HFFc6 (cell line): ENCODE measurements at places on chromosomes 4 and X.
A peak's percentile ranks its signal among the peaks of the same experiment; 100 is the strongest.

- DNase-seq, result no peak
These were observed 455.9 kb downstream of the AFF2 start for GRCh38 chrX:148956352-148956751.

GRCh38 chrX:148310426-148311165 is 189.8 kb upstream of the AFF2 start:
- no peak for DNase-seq

GRCh38 chrX:74536832-74537371 is 77.5 kb downstream of the RLIM start:
- DNase-seq, result peak; percentile 9

GRCh38 chr4:186297013-186297645 is 31.1 kb downstream of the F11 start:
- peak; percentile 66 for DNase-seq

- no peak for DNase-seq
These were observed 5.4 kb downstream of the UGT2B4 start for GRCh38 chr4:69490271-69490670.

GRCh38 chrX:43631841-43632240 is 24.3 kb upstream of the MAOA start:
- DNase-seq, result no peak

- DNase-seq, result no peak
These were observed 142.8 kb downstream of the SLIT2 start for GRCh38 chr4:20394512-20394911.

- DNase-seq, result no peak
These were observed 8.1 kb downstream of the ODAM start for GRCh38 chr4:70203601-70204000.

DNA sequence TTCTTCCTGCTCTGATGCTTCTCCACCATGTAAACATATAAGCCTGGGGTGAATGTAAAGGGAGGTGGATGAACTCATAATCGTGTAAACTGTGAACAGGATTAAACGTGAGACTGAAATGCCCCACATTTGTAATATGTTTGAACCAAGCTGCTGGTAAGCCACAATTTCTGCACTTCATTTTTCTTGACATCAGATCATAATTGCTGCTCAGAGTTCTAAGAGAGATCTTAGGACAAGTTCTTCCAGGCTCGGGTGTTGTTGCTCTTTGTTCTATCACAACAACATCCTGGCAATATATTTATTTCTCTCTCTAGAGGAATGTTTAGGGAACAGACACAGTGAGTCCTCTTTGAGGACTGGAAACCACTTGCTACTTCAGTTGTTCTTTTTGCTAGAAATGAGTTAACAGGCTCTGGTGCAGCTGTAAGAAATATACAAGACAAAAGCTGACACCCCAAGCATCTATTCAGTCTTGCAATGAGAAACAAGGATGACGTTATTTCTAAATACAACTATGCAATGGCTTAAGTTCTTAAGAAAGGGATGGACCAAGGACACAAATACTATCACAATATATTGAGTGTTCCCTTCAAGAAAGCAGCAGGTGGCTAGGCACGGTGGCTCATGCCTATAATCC is 59.6 kb downstream of the LNX1 start:
- DNase-seq, result no peak

DNA sequence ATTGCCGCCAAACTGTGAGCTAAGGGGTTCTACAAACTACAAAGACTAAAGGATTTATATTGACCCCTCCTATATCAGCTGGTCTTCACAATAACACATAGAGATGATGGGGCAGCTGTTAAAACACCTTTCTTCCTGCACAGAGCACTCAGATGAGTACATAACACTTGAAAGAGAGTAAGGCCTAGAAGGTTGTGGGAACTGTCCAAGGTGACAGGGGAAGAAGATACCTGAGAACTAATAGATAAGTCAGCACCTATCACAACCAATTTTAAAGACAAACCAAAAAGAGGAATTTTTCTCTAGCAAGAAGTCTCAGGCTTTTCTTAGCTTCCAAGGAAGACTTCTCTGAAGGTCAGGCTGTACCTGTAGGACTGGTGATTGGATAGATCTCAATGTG is 19.1 kb upstream of the CXCL6 start:
- no peak for DNase-seq

DNA sequence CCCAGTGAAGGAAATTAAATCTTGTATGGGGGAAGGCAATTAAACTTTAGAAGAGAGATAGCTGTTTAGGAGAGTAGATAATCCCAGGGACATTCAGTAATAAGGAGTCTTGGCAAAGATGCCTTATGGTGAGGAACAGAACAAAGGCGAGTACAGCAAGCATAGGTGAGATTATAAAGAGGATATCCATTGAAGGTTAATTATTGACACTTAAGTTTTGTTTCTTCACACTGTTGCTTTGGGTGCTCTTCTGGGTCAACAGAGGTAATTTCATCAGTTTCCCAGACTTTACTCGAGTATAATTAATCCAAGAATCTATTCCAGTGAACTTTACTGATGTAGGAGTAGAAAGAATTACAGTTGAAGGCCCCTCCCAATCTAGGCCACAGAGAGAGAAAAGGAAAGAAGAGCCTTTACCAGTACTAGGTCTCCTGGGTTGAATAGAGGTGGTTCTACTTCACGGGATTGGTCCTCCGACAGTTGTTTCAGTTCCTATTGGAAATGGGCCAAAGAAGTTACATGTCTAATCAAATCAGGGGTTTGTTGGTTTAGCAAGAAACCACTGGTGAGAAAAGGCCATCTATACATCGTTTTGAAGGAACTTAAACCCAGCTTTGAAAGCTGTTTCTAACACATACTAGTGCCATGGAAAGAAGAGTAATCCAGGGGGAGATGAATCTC is 27.2 kb downstream of the EPGN start:
- DNase-seq, result no peak

- DNase-seq, result no peak
These were observed 371.5 kb downstream of the KCNIP4 start for GRCh38 chr4:21577056-21577455.

- DNase-seq, result no peak
These were observed 22.8 kb upstream of the SPON2 start for GRCh38 chr4:1195109-1195671.

- no peak for DNase-seq
These were observed 281.5 kb downstream of the USP46 start for GRCh38 chr4:52377563-52377962.

- DNase-seq, result no peak
These were observed 40.9 kb downstream of the TSPAN5 start for GRCh38 chr4:98617358-98618047.

- DNase-seq, result no peak
These were observed 46.2 kb upstream of the TRPC3 start for GRCh38 chr4:121998024-121998423.

DNA sequence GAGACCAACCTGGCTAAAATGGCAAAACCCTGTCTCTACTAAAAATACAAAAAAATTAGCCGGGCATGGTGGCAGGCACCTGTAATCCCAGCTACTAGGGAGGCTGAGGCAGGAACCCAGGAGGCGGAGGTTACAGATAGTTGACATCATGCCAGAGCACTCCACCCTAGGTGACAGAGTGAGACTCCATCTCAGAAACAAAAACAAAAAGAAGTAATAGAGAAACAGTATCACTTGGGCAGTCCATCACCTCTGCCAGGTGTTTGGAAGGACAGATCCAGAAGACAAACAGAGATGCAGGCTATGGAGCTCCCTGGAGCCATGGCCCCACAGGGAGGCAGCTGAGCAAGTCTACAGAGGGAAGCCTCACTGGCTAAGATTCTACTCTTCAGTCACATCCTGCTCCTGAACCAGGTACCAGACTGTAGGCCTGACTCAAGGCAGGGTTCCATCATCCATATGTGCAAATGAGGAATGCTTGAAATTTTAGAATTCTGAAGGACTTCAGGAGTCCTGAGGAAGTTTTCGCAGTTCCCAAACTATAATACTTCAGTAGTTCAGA is 81.4 kb upstream of the CPEB2 start:
- DNase-seq, result no peak

GRCh38 chrX:150352114-150352513 is 11.0 kb upstream of the MAMLD1 start:
- no peak for DNase-seq

GRCh38 chr4:80922941-80923340 is 107.6 kb upstream of the BMP3 start:
- no peak for DNase-seq

GRCh38 chrX:155148724-155149537 is 67.3 kb upstream of the VBP1 start:
- peak; percentile 12 for DNase-seq

DNA sequence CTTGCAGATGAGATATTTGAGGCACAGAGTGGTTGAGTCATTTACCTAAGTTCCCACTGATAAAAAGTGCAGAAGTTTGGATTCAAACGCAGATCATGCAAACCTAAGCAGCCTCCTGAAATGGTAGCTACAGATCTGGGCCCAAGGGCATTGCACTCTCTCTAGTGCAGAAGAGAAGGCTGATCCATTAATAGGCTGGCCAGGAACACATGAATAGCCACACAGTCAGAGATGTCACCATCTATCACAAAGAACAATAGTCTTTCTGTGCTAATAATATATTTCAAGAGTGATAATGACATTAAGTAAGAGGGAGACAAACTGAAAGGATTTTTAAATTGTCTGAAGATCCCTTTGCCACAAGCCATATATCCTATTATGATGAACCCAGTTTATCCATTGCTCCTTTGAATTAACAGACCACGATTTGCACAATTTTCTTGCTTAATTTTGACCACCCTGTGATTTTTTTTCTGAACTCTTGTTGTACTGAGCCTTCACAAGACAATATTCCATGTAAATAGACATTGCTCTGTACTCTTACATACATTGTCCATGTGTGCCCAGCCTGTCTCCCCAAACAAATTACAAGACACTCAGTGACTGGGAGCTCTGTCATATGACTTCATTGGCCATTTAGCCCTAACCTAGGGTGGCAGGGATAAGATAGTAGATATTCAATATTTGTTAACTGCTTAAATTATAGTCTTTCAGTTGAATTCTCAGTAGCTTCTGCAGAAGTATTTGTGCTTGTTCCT is 112.4 kb upstream of the RBPJ start:
- DNase-seq, result no peak

GRCh38 chr4:148094149-148094548 is 348.1 kb downstream of the NR3C2 start:
- DNase-seq, result no peak

- DNase-seq, result peak; percentile 84
These were observed 16.3 kb upstream of the ZNF827 start for GRCh38 chr4:145954924-145955339.

DNA sequence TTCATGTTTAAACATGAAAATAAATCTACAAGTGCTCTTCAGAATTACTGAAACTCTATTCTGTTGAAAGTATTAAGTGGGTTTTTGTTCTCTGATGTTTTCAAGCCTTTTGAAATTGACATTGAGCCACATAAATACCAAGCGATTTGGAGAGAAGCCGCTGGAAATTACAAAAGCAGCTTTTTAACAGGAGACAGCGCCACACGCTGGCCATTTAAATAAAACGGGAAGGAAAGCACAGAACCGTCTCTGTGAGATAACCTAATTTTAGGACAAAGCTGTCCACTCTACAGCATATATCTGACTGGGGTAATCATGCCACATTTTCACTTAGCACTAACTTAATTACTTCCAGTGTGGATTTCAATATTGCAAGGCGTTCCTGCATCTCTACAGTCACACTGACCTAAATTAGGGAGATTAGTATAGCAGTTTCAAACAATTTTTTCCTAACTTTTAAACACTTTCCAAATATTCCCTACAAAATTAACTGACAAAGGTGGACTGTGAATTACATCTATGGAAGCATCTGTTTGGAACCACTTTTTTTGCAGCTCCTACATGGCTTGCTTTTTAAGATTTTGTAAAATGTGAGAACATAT is 6.8 kb upstream of the ANOS1 start:
- no peak for DNase-seq

- no peak for DNase-seq
These were observed 28.4 kb upstream of the SULT1E1 start for GRCh38 chr4:69888336-69888735.

DNA sequence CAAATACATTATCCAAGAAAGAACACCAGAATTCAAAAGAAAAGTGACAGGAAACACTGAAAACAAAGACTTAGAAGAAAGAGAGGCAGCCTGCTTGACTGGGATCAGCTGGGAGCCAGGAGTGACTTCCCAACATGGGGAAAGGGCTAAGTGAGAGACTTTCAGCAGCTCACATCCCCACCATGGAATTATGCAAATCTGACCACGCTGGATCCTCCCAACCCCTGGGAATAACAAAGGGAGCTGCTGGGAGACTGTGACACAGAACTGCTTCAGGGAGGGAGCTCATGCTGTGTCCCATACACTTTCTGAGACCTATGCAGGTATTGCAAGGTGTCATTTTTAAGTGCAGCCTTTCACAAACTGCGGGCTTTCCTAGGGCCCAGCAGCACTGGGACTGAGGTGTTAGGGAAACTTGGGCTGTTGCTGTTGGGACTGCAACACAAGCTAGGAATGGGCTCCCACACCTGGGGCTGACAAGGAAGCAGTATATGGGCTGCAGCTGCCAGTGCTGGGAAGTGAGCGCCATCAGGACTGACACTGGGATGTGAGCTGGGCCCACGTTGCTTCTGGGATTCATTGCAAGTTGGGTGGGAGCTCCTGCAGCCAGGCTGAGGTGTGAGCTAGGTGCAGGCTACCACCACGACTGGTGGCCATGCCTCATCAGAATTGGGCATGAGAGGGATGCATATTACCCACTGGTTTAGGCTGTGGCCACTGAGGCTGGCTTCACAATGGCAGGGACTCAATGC is 139.1 kb downstream of the KDR start:
- DNase-seq, result no peak

DNA sequence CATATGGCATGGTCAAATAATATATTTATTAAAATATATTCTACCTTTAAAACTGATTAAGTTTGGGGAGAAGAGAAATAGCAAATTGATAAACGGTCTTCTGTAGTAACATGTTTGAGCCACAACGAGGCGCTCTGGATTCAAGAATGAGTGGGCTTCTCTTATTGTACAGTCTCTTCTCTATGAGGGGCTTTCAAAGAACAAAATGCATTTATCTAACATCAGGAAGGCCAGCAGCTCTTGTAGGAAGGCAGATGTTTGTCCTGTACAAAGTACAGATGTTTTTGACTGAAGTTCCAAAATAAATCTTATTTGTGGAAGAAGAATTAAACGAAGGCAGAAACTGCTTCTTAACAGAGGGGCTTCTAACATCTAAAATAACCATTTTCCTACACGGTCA is 153.6 kb downstream of the RASL11B start:
- peak; percentile 33 for DNase-seq

GRCh38 chr4:8607603-8608481 is 15.3 kb downstream of the CPZ start:
- no peak for DNase-seq

DNA sequence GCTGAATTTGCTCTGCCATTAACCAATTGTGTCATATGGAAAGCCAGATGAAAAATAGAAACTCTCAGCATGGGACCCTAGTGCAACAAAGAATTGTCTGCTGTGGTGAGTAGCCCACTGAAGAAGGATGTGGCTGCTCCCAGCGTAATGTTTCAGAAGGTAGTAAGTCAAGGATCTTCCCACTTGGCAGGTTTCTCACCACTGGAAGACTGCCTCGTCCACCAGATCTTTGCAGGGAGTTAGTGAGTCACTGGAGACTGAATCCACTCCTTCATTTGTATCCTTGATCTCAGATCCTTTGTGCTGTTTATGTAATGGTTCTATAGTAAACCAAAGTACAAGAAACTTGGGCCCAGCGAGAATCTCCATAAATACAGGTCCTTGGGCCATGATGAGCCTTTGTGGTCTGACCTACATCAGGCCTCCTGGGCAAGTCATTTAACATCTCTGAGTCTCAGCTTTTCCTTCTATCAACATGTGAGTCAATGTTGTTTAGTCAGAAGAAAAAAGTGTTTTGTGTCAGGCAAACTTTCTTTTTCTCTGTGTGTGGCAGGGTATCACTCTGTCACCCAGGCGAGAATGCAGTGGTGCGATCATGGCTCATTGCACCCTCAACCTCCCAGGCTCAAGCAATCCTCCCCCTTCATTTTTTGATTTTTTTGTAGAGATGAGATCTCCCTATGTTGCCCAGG is 78.0 kb upstream of the CCDC160 start:
- no peak for DNase-seq
